Psoas muscle (tissue), 8 donors: ENCODE measurements at places on chromosomes 3 and 15. TPM values are rescaled to one million over a fixed set of nuclear protein-coding genes. Genes with fewer than 3 reads are reported as not detected.

- no peaks in the 10 kb centered on the region for H3K4me1 ChIP-seq
- no peak overlapping the region for H3K27ac ChIP-seq
- no peaks in the 10 kb centered on the region for H3K27me3 ChIP-seq
- H3K36me3 ChIP-seq: no peaks in the 10 kb centered on the region
- DNase-seq: no peak
Measured at GRCh38 chr3:171849617-171850319, 6.6 kb downstream of the TMEM212 start.

- no peaks in the 10 kb centered on the region for H3K27me3 ChIP-seq
- no peak for DNase-seq
- H3K27ac ChIP-seq: no peak overlapping the region
- H3K36me3 ChIP-seq: no peaks in the 10 kb centered on the region
Measured at GRCh38 chr3:130480736-130481135, 36.2 kb upstream of the COL6A6 start.

DNA sequence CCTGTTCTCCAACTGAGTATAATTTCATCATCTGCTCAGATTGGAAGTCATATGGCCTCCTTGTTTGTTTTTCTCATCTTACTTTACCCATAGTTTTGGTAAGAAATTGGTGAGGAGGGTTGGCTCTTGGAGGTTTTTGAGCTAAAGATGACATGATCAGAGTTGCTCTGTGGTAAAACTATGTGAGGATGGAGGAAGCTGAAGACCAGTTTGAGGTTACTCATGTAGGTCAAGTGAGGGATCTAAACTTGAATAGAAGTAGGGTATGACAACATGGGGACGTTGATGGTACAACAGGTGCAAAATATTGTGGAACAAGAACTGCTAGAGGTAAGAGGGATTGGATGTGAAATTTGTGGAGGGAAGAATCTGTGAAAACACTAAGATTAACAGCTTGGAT lies 87.7 kb upstream of the NEO1 start:
- peaks cover 27% of the 10 kb centered on the region for H3K4me1 ChIP-seq
- no peak overlapping the region for H3K27ac ChIP-seq
- DNase-seq: no peak
- no peaks in the 10 kb centered on the region for H3K36me3 ChIP-seq
- no peak overlapping the region for H3K4me3 ChIP-seq
- no peaks in the 10 kb centered on the region for H3K27me3 ChIP-seq

The SNRK gene
- 19.9 TPM for total RNA-seq

GRCh38 chr3:153673853-153674252 lies 447.3 kb upstream of the ARHGEF26 start:
- H3K27me3 ChIP-seq: no peaks in the 10 kb centered on the region
- H3K36me3 ChIP-seq: no peaks in the 10 kb centered on the region

The DOCK3 gene
- 0.91 TPM for total RNA-seq

DNA sequence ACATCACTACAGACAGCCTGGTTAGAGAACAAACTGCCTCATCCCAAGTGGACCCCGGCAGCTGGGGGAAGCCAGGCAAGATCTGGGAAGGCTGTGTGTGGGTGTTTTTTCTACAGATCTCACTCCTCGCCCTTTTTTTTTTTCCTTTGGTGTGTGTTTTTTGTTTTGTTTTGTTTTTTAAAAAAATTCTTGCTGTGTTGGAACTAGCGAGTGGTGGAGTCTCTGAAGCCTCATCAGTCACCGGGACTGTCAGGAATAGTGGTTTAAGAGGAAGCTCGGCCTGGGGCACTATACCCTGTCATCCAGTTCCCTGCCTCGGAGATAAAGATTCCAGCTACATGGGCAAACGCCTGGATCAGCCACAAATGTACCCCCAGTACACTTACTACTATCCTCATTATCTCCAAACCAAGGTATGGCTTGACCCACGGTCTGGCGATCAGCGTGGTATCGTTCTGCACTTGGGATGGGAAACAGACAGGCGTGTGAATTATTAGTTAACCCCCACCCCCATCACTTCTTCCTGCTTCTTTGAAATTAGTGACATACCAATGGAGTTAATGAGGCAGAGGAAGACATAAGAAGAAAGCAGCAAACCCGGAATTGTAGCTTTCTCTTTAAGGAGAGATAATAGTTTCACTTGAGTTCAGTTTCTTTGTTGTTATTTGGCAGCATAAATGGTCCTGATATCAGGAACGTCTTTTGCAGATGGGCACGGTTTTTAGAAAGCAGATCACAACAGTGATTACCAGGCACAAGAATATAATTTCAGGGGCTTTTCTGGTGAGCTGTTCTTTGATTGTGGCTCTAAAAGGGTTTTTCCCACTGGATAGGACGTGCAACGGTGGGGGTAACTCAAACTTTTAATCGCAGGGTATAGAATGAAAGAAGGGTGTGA lies 722 bp downstream of the RBMS3 start:
- peak overlapping the region; percentile 76 for H3K4me3 ChIP-seq
- H3K27me3 ChIP-seq: no peaks in the 10 kb centered on the region
- peak overlapping the region; percentile 93 for H3K27ac ChIP-seq
- DNase-seq: no peak
- no peaks in the 10 kb centered on the region for H3K36me3 ChIP-seq

GRCh38 chr15:25416693-25417092 lies 22.1 kb downstream of the UBE3A start:
- H3K27ac ChIP-seq: no peak overlapping the region
- peaks cover 3% of the 10 kb centered on the region for H3K36me3 ChIP-seq
- H3K4me1 ChIP-seq: peaks cover 60% of the 10 kb centered on the region
- H3K27me3 ChIP-seq: no peaks in the 10 kb centered on the region
- no peak for DNase-seq
- no peak overlapping the region for H3K4me3 ChIP-seq

The P2RY1 gene
- 1.0 TPM for total RNA-seq

- no peaks in the 10 kb centered on the region for H3K27me3 ChIP-seq
- no peaks in the 10 kb centered on the region for H3K4me1 ChIP-seq
- H3K27ac ChIP-seq: no peak overlapping the region
- no peak for DNase-seq
Measured at GRCh38 chr3:35746492-35746891, 107.2 kb downstream of the ARPP21 start.

DNA sequence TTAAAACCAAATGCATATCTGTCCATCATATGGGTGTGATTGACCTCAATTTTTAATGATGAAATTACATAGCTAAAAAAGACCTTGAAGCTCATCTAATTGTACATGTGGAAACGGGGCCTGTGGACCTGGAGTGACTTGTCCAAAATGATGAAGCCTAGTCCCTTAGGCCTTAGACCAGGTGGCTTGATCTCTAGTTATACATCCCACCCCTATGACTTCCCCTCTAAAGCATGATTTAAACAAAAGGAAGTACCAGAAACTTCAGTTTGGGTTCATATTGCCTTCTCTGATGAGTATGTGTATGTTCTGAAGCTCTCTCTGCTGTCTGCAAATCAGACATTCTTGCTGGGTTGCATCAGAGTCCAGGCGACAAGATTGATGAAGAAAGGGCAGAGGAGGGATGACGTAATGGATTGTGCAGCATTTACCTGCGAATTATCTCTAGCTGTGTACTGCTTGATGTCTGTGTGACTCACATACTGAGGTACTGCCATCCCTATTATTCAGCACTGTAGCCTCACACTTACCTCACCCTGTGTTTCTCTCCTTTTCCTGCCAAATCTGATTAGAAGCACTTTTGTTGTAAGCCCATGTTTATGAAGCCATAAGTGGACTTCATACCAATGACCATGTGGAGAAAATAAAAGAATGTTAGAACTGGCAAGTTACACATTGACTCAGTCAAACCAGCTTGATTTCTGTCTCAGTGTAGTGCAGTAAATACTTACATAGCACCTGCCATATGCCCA lies 111.5 kb downstream of the FILIP1L start:
- no peak for DNase-seq
- no peaks in the 10 kb centered on the region for H3K36me3 ChIP-seq
- H3K27ac ChIP-seq: peak overlapping the region; percentile 0
- no peaks in the 10 kb centered on the region for H3K27me3 ChIP-seq
- no peak overlapping the region for H3K4me3 ChIP-seq

The CAND2 gene
- 137 TPM for total RNA-seq

The MEX3B gene
- total RNA-seq: 1.2 TPM

The KLHL6 gene
- total RNA-seq: 0.50 TPM

The EIF3J gene
- 233 TPM for total RNA-seq

The THPO gene
- 3.0 TPM for total RNA-seq

DNA sequence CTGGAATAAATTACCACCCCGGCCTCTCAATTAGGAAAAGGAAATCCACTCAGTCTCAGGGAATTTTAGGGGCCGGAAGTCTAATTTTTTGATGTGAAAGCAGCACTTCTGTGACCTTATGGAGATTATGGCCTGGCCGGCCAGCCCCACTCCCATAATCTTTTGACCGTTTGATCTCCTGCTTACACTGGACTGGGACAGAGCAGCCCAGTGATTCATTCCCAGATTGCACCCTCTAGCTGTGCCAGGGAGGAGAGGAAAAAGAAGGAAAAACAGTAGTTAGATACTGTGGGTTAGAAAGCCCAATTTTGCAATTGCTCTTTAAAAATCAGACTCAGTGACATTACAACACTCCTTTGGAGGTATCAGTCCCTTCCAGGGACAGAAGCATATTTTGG lies 32.4 kb downstream of the GJD2 start:
- no peak for DNase-seq
- no peaks in the 10 kb centered on the region for H3K27me3 ChIP-seq
- H3K36me3 ChIP-seq: no peaks in the 10 kb centered on the region
- H3K27ac ChIP-seq: peak overlapping the region; percentile 77
- peak overlapping the region; percentile 46 for H3K4me3 ChIP-seq

GRCh38 chr15:65611888-65612615 lies 1.1 kb upstream of the INTS14 start:
- peak overlapping the region; percentile 91 for H3K4me3 ChIP-seq
- no peaks in the 10 kb centered on the region for H3K27me3 ChIP-seq
- H3K27ac ChIP-seq: peak overlapping the region; percentile 96
- peaks cover 17% of the 10 kb centered on the region for H3K4me1 ChIP-seq
- DNase-seq: no peak

The CSPG5 gene
- total RNA-seq: 0.18 TPM

DNA sequence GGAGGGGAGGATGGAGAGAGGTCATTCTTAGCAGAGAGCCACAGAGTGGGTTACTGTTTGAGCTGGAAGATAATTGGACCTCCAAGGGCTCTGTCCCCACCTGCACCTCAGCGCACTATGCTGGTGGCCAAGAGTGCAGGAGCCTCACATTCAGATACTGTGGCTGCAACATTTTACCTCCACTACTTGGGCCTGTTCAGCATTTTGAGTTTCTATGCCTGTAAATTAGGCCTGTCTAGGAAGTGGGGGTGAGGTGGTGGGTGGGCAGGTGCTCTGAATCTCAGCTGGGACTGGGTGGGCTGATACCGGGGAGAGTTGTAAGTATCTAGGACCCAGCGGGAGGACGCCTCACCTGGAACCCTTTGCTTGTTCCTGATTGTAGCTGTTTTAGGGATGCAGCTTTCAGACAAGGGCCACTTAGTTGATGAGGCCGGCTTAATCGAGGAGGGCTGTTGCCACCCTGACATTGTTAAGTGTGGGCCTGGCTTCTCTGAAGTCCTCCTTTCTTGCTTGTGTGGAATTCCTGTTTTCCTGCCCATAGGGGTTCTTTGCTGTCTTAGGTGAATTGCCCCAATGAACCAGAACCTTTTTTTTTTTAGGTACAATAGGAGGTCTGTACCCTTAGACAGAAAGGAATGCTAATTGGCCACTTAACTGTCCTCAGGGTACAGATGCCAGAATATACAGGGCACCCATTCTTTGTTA lies 83.8 kb downstream of the SMAD3 start:
- peaks cover 93% of the 10 kb centered on the region for H3K4me1 ChIP-seq
- no peaks in the 10 kb centered on the region for H3K36me3 ChIP-seq
- H3K27me3 ChIP-seq: no peaks in the 10 kb centered on the region
- H3K27ac ChIP-seq: peak overlapping the region; percentile 87

GRCh38 chr3:80929576-80929975 lies 831.9 kb downstream of the GBE1 start:
- no peak overlapping the region for H3K27ac ChIP-seq
- H3K4me1 ChIP-seq: no peaks in the 10 kb centered on the region
- H3K4me3 ChIP-seq: no peak overlapping the region
- DNase-seq: no peak

DNA sequence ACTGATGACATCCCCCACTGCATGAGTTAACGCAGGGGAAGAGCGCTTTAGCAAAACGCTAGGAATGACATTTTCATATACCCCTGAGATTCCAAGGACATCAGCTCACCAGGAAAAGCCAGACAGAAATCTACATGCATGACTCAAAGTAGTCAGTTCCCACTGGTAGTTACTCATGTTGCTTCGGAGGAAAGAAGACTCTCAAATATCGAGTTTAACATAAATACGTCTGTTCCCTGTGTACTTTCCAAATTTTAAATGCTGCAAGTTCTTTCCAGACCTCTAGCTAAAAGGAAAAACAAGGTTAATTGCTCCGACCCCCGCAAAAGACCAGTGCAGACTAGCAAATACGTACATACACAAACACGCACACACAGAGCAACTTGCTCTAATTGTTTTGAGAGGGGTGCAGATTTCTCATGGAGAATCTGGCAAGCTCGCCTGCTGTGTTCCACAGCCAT lies 115.4 kb upstream of the PRICKLE2 start:
- H3K4me1 ChIP-seq: no peaks in the 10 kb centered on the region
- no peaks in the 10 kb centered on the region for H3K27me3 ChIP-seq
- no peak for DNase-seq
- H3K4me3 ChIP-seq: no peak overlapping the region
- H3K27ac ChIP-seq: no peak overlapping the region
- no peaks in the 10 kb centered on the region for H3K36me3 ChIP-seq

DNA sequence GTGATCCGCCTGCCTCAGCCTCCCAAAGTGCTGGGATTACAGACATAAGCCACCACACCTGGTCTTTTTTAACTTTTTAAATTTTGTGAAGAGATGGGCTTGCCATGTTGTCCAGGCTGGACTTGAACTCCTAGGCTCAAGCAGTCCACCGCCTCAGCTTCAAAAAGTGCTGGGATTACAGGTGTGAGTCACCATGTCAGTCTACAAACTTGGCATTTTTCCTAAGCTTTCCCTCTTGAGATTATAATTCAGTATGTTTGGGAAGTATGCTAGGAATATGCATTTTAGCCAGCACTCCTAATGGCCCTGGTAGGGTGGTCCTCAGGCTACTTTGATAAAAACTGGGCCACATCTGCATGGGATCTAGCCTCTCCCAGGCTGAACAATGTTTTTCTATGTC lies 4.4 kb downstream of the WDR73 start:
- no peaks in the 10 kb centered on the region for H3K27me3 ChIP-seq
- H3K36me3 ChIP-seq: no peaks in the 10 kb centered on the region
- no peak overlapping the region for H3K27ac ChIP-seq
- peaks cover 12% of the 10 kb centered on the region for H3K4me1 ChIP-seq

GRCh38 chr3:141049681-141050080 lies 1.5 kb upstream of the SPSB4 start:
- peaks cover 12% of the 10 kb centered on the region for H3K27me3 ChIP-seq
- no peak overlapping the region for H3K4me3 ChIP-seq
- H3K27ac ChIP-seq: no peak overlapping the region
- H3K4me1 ChIP-seq: peaks cover 8% of the 10 kb centered on the region

DNA sequence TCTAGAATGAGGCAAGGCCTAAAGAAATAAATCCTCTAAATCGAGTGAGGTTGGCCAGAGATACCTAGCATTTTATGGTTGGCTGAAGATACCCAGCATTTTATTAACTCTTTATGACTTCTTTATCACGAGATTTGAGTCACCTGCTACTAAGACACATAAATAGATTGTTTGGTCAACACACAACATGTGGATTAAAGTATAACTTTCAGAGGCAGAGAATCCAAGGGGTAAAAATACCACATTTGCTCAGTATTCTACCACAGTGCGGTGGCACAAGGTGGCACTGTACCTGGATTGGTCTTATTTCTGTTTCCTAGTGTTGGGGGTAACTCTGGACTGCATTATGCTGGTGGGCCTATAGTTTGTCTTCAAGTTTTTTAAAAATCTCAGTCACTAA lies 27.0 kb upstream of the VILL start:
- peaks cover 19% of the 10 kb centered on the region for H3K4me1 ChIP-seq
- no peaks in the 10 kb centered on the region for H3K27me3 ChIP-seq
- H3K36me3 ChIP-seq: no peaks in the 10 kb centered on the region

The ADIPOQ gene
- 0.97 TPM for total RNA-seq

The MESP2 gene
- total RNA-seq: not detected
